Lung (tissue), 17 donors: ENCODE measurements at places on chromosomes 1 and 21. TPM values are rescaled to one million over a fixed set of nuclear protein-coding genes. Genes with fewer than 3 reads are reported as not detected.

DNA sequence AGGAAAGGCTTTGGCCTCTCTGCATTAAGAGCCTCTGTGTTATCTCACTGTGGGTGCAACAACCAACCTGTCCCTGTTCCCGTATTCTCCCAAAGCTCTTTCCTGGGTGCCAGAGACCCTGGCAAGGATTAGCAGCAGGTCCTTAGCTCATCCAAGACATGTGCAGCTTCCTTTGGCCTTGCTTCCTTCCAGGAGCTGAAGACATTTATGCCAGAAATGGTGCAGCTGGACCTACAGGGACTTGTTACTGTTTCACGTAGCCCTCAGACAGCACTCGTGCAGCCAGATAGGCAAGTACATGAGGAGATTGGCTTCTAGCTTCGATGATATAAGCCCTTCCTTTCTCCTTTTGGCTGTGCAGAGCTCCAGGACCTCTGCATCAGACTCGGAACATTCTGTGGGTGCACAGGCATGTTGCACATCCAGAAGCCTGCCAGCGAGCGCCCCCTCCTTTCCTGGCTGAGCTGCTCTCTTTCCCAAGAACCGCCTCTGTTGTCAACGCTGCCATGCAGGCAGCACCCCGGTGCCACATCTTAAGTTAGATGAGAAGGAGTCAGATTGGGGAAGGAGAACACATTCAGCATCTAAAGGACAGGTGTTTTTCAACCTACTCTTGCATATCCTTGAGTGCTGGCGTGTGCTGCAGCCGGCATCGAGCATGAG is 284.5 kb upstream of the PLXNA2 start:
- no peak overlapping the region for H3K27ac ChIP-seq
- no peak for DNase-seq
- H3K4me3 ChIP-seq: no peak overlapping the region

DNA sequence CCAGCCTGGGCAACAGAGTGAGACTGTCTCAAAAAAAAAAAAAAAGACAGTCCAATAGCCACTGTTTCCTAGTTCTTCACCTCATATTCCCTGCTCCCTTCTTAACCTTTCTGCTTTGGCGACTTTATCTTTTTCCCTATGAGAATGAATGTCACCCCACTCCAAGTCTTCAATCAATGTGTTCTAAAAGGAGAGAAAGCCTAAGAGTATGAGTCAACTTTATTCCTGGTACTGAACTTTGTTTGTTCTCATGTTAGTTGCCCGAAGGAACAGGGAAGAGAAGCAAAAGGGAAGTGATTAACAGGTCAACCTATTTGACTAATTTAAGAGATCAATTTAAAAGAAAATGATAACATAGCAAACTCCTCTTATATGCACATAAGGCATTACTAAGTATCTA is 39.9 kb upstream of the SLC16A1 start:
- no peak for DNase-seq
- H3K27me3 ChIP-seq: no peaks in the 10 kb centered on the region
- H3K4me1 ChIP-seq: no peaks in the 10 kb centered on the region
- no peak overlapping the region for H3K27ac ChIP-seq
- no peak overlapping the region for H3K4me3 ChIP-seq

DNA sequence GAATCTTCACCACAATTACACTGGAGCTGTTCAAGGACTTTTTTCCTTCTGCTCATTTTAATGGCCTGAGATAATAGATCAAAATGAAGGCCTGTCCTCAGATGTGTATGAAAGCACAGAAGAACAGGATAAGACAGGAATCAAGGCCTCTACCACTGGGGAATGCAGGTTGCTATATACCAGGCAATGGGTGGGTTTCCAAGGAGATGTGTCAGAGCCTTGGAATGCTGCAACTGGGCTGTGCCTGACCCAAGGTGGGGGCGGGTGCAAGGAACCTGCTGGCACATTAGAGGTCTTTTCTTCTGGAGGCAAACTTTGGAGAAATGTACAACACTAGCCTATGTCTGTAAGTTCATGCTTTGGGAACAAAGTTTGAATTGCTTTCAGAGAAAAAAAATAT is 21.7 kb upstream of the LAMC2 start:
- H3K36me3 ChIP-seq: no peaks in the 10 kb centered on the region
- H3K4me1 ChIP-seq: no peaks in the 10 kb centered on the region
- H3K27ac ChIP-seq: no peak overlapping the region
- no peak overlapping the region for H3K4me3 ChIP-seq
- no peak for DNase-seq
- H3K27me3 ChIP-seq: no peaks in the 10 kb centered on the region

GRCh38 chr21:44428281-44428960 is 26.9 kb upstream of the LRRC3 start:
- no peak overlapping the region for H3K4me3 ChIP-seq
- no peak for DNase-seq
- no peak overlapping the region for H3K27ac ChIP-seq
- no peaks in the 10 kb centered on the region for H3K27me3 ChIP-seq
- no peaks in the 10 kb centered on the region for H3K36me3 ChIP-seq

DNA sequence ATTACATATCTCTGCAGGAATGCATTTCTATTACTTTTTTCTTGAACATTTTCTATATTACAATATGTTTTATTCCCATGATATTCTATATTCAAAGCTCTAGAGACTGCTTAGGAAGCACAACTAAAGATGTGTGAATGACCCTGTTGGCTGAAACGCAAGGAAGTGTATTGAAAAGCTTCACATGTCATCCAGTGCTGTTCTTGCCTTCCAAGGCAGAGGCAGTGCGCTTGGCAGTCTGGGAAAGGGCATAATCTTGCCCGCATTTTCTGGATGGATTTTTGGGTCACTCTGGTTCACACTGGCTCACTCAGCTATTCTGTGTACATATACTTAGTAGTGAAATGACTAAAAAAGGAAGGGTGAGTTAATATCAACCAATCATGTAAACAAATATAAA is 262.4 kb downstream of the PTPRC start:
- peaks cover 5% of the 10 kb centered on the region for H3K4me1 ChIP-seq
- DNase-seq: peak; percentile 82
- no peak overlapping the region for H3K27ac ChIP-seq
- no peaks in the 10 kb centered on the region for H3K27me3 ChIP-seq
- H3K36me3 ChIP-seq: peaks cover 13% of the 10 kb centered on the region

DNA sequence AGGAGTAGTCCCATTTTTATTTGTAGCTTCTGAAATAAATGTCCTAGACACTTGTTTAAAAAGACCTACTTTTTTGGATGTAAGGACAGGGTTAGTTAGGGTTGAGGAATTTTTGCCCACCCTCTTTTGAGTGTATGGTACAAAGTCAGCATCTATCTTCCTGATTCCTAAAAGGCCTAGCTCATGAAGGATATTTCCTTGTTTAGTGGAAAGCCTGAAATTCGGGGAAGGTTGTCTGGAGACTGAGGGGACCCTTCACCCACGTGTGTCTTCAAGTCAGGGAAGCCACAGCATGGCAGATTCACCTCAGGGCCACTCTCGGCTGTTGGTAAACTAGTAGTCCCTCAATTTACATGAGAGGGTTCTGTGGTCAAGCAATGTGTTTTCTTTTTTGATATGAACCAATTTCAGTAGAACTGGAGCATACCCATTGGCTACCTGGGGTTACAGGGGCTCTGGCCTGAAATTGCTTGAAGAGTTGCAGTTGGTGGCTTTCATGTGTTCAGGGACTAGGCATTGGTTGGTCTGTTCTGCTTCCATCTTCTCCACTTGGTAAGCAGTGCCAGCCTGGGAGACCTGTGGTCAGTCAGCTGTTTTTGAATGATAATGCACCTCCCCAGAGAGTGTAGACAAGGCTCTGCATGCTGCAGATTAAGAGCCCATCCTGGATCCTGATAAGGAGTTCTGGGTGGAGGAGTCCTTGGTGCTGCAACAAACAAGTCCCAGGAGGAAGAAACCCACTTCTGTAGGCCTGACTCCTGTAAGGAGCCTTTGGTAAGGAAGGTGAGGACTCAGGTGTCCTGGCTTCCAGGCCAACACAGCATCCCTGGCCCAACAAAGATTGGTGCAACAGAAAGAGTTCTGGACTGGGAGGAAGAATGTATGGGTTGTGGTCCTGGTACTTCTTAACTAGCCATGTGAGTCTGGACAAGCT is 6.3 kb downstream of the BTG2 start:
- no peak overlapping the region for H3K27ac ChIP-seq
- no peak for DNase-seq
- H3K36me3 ChIP-seq: peaks cover 3% of the 10 kb centered on the region
- peaks cover 8% of the 10 kb centered on the region for H3K4me1 ChIP-seq
- H3K27me3 ChIP-seq: no peaks in the 10 kb centered on the region

DNA sequence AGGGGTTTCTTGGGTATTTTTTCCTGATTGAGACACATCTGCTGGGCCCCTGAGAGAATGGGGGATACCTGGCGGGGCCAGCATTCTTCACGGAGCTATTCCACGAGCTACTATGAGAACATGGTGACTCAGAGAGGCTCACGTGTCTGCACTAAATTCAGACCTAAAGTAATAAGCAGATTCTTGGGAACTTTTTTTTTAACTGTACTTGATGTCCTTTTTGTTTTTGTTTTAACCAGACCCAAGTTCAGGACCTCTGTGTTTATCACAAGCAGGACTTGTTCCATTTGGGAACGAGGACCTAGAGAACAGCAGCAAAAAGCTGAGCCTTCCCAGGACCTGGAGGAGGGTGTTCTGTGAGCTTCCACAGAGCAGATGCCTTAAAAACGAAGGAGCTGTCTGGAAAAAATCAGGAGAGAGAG is 44.0 kb downstream of the EVA1C start:
- H3K27ac ChIP-seq: peak overlapping the region; percentile 7
- H3K27me3 ChIP-seq: no peaks in the 10 kb centered on the region
- no peaks in the 10 kb centered on the region for H3K36me3 ChIP-seq
- H3K4me1 ChIP-seq: peaks cover 4% of the 10 kb centered on the region
- H3K4me3 ChIP-seq: no peak overlapping the region
- no peak for DNase-seq

DNA sequence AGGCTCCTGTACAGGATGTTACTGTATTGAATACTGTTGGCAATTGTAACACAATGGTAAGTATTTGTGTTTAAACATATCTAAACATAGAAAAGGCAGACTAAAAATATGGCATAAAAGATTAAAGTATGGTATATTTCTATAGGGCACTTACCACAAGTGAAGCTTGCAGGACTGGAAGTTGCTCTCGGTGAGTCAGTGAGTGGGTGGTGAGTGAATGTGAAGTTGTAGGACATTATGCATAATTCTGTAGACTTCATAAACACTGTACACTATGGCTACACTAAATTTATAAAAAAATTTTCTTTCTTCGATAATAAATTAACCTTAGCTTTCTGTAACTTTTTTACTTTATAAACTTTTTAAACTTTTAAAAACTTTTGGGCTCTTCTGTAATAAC is 13.7 kb upstream of the TRIM62 start:
- no peaks in the 10 kb centered on the region for H3K27me3 ChIP-seq
- no peaks in the 10 kb centered on the region for H3K36me3 ChIP-seq
- H3K4me1 ChIP-seq: no peaks in the 10 kb centered on the region
- H3K4me3 ChIP-seq: no peak overlapping the region
- no peak overlapping the region for H3K27ac ChIP-seq

- H3K4me3 ChIP-seq: no peak overlapping the region
- H3K27ac ChIP-seq: peak overlapping the region; percentile 56
- peaks cover 6% of the 10 kb centered on the region for H3K4me1 ChIP-seq
- H3K36me3 ChIP-seq: no peaks in the 10 kb centered on the region
- no peak for DNase-seq
- no peaks in the 10 kb centered on the region for H3K27me3 ChIP-seq
Observed at GRCh38 chr1:234520908-234521817, 42.2 kb upstream of the TARBP1 start.

GRCh38 chr1:209207701-209208286 is 375.7 kb upstream of the CAMK1G start:
- H3K27ac ChIP-seq: no peak overlapping the region
- DNase-seq: peak; percentile 87
- no peak overlapping the region for H3K4me3 ChIP-seq
- no peaks in the 10 kb centered on the region for H3K36me3 ChIP-seq
- H3K27me3 ChIP-seq: peaks cover 10% of the 10 kb centered on the region

- no peak overlapping the region for H3K4me3 ChIP-seq
- H3K36me3 ChIP-seq: no peaks in the 10 kb centered on the region
- no peak overlapping the region for H3K27ac ChIP-seq
- H3K4me1 ChIP-seq: no peaks in the 10 kb centered on the region
Observed at GRCh38 chr1:41976671-41977070, 57.9 kb upstream of the HIVEP3 start.

DNA sequence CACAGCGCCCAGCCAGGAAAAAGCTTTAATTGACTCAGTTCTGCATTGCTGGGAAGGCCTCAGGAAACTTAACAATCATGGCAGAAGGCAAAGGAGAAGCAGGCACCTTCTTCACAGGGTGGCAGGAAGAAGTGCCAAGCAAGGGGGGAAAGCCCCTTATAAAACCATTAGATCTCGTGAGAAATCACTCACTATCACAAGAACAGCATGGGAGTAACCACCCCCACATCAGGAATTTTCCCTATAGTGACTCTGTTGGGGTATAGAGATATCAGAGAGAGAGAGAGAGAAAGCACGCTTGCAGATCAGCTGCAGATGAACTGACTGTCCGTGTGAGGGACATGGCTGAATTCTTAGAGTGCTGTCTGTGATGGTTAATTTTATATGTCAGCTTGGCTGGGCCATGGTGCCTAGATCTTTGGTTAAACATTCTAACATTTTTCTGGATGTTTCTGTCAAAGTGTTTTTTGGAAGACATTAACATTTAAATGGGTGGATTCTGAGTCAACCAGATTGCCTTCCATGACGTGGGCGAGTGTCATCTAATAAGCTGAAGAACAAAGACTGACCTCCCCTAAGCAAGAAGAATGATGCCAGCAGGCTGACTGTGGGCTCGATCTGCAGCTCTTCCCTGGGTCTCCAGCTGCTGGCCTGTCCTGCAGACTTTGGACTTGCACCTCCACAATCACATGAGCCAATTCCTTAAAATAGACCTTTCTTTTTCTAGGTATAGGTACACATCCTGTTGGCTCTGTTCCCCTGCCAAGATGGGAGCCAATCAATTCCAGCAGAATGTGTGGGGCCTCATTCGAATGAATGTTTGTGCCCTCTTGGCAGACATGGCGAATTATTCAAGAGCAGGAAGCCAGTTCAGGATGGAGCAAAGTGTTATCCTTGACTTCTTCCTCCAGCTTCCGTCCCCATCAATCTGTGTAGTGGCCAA is 21.4 kb upstream of the CPT2 start:
- no peak overlapping the region for H3K4me3 ChIP-seq
- peaks cover 11% of the 10 kb centered on the region for H3K4me1 ChIP-seq
- H3K27ac ChIP-seq: no peak overlapping the region
- DNase-seq: peak; percentile 18
- no peaks in the 10 kb centered on the region for H3K36me3 ChIP-seq
- no peaks in the 10 kb centered on the region for H3K27me3 ChIP-seq

- H3K27ac ChIP-seq: no peak overlapping the region
- H3K4me1 ChIP-seq: no peaks in the 10 kb centered on the region
- no peaks in the 10 kb centered on the region for H3K27me3 ChIP-seq
- H3K36me3 ChIP-seq: no peaks in the 10 kb centered on the region
- H3K4me3 ChIP-seq: no peak overlapping the region
Observed at GRCh38 chr1:104780470-104781078, 1030.9 kb downstream of the AMY1C start.

GRCh38 chr1:110210604-110211495 is 736 bp downstream of the KCNC4 start:
- H3K4me1 ChIP-seq: peaks cover 12% of the 10 kb centered on the region
- peak; percentile 25 for DNase-seq
- H3K36me3 ChIP-seq: no peaks in the 10 kb centered on the region
- peaks cover 46% of the 10 kb centered on the region for H3K27me3 ChIP-seq
- H3K27ac ChIP-seq: peak overlapping the region; percentile 60

- no peaks in the 10 kb centered on the region for H3K36me3 ChIP-seq
- H3K4me1 ChIP-seq: peaks cover 41% of the 10 kb centered on the region
- no peaks in the 10 kb centered on the region for H3K27me3 ChIP-seq
- DNase-seq: peak; percentile 63
- no peak overlapping the region for H3K4me3 ChIP-seq
Observed at GRCh38 chr21:38917043-38917774, 111.5 kb downstream of the ETS2 start.

Gene RBM11
- polyA plus RNA-seq: 5.4 TPM

Gene C8B
- 1.5 TPM for polyA plus RNA-seq

Gene LAD1
- polyA plus RNA-seq: 39.6 TPM

Gene CDK11B
- 27.1 TPM for polyA plus RNA-seq

Gene ZMYND12
- polyA plus RNA-seq: 3.9 TPM

Gene UBASH3A
- polyA plus RNA-seq: 0.61 TPM

Gene MFSD2A
- 119 TPM for polyA plus RNA-seq
